Activated T-cell treated with anti-CD3 and anti-CD28 coated beads for 4 hours (primary cell): ENCODE measurements at places on chromosomes 11 and 22.

GRCh38 chr11:111761036-111761435 lies 5.2 kb downstream of the PPP2R1B start:
- no peak for DNase-seq

DNA sequence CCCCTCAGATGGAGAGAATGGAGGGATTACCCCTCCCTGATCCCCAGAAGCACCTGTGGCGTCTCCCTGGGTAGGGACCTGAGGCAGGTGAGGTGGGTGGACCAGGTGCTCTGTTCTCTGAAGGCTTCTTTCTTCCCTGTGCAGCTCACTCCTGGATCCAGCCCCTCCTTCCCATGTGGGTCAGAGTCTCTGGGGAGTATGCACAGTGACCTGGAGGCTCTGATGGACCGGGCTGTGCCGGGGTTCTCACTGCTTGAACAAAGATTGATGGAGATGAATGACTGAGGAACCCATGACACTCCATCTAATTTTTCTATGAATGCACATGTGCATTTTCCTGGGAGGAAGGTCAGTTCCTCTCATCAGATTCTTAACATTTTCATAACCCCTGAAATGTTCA lies 78.6 kb upstream of the SHANK2 start:
- DNase-seq = no peak

DNA sequence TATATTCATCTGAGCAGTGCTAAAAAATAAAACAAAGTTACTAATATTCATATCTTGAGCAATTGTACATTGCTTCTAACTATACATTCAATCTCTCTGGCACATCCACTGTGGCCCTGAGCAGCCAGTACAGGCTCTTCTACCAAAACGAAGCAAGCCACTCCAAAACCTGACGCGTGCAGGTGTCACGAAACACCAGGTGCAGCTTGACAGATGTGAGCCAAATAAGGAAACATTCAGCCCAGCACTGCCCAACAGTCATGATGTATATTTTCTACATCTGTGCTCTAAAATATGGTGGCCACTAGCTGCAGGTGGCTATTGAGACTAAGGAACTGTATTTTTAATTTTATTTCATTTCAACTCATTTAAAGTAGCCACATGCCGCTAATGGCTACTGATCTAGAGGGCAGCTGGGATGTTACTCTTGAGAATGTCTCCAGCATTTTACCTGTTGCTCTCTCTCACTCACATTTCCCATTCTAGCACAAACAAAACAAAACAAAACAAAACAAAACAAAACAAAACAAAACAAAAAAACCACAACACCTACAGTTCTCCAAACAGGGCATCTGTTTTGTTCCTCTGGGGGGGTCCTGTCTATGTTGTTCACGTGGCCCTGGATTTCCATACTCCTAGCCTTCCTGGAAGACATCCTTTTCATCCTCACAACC lies 77.7 kb downstream of the LARGE1 start:
- no peak for DNase-seq

GRCh38 chr11:130095326-130095725 lies 25.6 kb downstream of the APLP2 start:
- DNase-seq = no peak

GRCh38 chr11:130337281-130338089 lies 22.8 kb upstream of the ZBTB44 start:
- DNase-seq = no peak

DNA sequence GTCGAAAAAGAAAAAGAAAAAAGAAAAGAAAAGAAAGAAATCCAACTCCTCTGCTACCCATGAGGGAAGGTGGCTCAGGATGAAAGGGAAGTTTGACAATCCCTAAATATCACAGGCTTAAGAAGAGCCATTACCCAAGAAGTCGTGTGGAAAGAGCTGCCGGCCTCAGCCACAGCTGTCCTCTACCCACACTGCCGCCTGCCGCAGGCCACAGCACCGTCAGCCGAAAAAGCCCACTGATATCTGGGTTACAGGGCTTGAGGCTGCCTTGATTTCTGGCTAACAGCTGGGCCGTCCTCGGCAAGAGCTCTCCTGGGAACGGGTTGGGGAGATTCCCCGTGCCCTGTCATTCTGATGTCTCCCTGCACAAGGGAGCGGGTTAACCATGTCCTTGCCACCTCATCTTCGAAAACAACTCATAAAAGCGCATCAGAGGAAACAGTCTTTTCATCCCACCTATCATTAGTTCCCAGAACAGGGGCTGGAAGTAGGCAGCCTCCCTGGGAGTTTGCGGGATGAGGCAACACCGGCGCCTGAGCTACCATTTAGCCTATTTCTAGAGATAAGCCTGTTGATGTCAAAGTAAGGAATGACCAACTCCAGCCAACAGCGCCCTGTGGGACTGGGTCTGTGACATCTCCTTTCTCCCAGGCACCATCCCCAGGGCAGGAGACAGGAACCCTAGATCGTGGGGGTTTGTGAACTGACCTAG lies 21.8 kb upstream of the SNX32 start:
- DNase-seq = no peak

DNA sequence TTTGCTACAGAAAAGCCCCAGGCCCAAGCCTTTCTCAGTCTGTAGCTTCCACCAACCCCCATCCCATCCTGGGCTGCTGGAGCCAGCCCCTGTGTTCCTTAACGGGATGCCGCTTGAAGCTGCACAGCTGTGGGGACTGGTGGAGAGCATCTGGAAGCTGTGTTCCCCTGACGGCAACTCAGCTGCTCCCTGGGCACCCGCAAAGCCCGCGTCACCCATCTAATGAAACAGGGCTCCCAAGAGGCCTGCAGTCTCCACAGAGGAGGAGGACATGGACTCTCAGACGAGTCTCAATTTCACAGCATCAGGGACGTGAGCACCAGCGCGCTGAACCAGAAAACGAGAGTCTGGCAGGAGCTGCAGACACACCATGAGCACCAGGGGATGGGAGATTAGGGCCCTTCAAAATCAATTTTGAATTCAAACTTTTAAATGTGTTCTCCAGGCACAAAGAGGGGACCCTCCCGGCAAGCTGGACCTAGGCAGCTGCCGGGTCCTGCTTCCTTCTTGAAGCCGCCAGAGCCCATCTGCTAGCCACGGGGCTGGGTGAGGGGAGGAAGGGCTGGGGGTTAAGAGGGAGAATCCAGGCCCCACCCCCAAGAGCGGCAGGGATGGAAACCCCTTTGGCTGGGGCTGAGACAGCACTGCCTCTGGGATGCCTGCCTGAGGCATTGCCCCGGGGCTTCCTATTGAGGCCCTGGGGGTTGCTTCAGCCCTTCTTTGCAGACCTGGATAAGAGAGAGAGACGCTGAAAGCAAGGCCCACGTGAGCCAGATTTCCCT lies 21.0 kb downstream of the LMO1 start:
- DNase-seq = no peak
